ENCODE measurements at places on chromosomes 5 and 9.

DNA sequence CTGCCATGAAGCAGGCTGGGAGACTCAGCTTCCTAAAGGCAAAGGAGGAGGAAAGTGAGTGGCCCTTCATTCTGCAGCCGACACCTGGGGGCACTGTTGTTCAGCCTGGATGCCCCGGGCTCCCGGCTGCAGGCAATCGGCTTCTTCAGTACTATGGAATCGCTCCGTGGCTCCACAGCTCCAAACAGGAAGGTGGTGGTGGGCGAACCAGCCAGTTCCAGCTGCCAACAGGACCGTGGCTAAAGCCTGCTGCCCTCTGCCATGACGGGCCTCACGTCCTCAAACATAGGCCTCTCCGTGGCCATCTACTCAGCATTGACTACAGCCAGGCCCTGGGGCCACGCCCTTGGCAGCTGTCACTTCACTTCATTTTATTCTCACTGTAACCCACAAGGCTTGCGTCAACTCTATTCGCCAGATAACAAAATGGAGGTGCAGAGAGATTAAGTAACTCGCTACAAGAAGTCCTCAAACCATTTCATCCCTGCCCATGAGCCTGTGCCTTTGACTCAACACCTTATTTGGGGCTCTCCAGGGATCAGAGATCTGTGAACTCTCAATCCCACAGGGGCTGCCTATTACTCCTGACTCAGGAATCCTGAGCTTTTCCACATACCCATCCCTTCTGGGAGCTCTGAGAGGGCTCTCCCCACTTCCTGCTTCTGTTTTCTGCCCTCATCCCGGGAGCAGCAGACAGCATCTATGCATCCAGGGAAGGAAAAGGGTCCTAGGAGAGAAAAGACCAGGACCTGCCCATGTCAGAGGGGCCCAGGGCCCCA lies 38.0 kb downstream of the PAX5 start:
- DNase-seq, result peak; percentile 75

DNA sequence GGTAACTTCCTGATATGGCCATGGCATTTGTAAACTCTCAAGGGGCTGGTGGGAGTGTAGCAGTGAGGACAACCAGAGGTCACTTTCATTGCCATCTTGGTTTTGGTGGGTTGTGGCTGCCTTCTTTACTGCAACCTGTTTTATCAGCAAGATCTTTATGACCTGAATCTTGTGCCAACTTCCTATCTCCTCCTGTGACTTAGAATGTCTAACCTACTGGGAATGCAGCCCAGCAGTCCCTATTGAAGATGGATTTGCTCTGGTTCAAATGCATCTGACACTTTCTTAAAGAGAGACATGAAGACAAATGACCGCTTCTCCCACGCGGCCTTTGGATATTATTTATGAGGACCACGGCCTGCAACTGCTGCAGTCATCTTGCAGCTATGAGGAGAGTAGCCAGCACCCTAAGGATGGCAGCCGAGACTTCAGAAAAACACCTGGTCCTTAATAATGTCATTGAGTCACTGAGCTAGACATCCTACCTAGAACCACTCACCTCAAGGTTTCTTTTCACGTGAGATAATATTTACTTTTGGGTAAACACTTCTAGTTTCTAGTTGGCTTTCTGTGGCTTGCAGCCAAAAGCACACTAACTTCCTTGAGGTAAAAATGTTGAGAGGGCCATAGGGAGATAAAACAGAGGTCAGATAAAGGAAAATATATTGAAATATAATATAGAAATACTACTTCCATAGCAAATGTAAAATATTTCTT lies 28.2 kb downstream of the CETN3 start:
- no peak for DNase-seq

DNA sequence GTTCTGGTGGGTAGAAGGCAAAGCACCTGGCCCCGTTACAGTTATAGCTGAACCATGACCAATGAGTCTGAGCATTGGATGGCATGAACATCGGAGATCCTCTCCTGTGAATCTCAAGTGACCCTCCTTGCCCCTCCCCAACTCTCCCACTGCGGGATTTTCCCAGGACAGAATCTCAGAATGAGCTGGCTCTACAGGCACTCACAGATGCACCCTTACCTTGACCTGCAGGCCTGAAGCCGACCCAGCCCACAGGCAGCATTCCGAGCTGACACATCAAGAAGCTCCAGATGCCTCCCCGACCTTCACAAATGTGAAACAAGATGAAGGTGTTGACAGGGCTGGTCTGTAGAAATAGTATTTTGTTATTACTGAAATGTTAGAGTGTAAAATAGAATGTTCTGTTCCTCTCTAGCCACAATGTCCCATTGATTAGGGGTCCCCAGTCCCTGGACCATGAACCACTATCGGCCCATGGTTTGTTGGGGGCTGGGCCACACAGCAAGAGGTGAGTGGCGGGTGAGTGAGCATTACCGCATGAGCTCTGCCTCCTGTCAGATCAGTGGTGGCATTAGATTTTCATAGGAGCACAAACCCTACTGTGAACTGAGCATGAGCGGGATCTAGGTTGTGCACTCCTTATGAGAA lies 263.4 kb downstream of the AUH start:
- no peak for DNase-seq

DNA sequence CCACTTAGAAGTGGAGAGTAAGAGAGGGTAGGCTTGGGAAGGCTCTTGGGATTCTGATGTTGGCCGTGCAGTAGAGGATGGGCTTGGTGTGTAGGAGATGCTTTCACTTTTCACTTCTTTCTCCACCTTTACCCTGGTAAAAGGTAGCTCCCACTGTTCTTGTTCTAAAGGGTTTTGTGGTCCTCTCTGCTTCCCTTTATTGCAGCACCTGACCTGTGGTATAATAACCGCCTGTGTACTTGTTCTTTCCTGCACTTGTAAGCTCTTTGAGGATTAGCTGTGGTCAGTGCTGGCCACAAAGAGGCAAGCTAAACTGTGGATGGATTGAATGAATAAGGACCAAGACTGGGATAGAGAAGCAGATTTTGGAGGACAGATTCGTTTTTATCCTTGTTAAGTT lies 25.2 kb downstream of the KDM4C start:
- DNase-seq, result peak; percentile 62

DNA sequence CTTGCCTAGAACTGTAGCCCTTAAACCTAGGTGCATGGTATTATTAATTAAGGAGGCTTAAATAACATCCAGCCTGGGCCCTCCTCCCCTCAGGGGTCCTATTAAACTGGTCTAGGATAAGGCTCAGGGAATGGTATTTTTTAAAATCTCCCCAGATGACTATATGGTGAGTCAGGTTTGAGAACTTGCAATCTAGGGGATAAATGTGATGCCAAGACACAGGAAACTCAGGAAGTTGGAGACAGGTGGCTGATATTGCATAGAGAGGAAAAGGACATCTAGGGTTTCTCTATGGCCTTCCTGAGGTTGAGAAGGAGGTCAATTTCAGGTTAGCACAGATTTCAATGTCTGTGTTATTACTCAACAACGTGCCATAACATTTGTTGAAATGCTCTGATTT lies 581.0 kb downstream of the TLE1 start:
- DNase-seq, result no peak

DNA sequence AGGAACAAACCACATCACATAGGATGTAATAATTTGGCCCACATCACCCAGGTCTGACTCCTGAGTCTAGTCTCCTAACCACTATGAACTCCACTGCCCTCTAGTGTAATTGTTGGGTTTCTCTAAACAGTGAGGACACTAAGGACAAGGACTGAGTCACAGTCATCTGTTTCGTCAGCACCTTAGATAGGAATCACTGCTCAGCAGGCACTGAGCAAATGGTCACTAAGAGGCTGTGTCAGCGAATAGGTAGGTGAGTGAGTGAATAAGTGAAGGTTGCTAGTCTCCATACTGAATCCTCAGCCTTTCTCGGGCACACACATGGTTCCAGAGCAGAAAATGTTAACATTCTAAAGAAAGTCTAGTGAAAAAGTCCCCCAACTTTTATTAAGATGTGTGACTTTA lies 278.6 kb downstream of the SPOCK1 start:
- DNase-seq, result peak; percentile 52

- DNase-seq, result no peak
Measured at GRCh38 chr5:137290373-137290772, 208.8 kb downstream of the SPOCK1 start.

All from MV-4-11 (cell line).